Smooth muscle cell of the umbilical artery (primary cell): ENCODE measurements at places on chromosomes 16 and 17. TPM values are rescaled to one million over a fixed set of nuclear protein-coding genes. Genes with fewer than 3 reads are reported as not detected.

The SLC12A3 gene
- 0.30 TPM in 1 of 2 replicates, not detected in the other for total RNA-seq

The CACNB1 gene
- total RNA-seq, result 4.8 and 12.7 TPM in 2 replicates

The NT5C3B gene
- 35.4 and 44.5 TPM in 2 replicates for total RNA-seq

The SRR gene
- 12.7 and 17.8 TPM in 2 replicates for total RNA-seq

The GRIN2A gene
- total RNA-seq, result not detected in 2 replicates

The NOD2 gene
- under 0.01 TPM in 1 of 2 replicates, not detected in the other for total RNA-seq

The KRT12 gene
- total RNA-seq, result not detected in 2 replicates

The C16orf89 gene
- total RNA-seq, result not detected in 2 replicates

The OR1A1 gene
- total RNA-seq, result not detected in 2 replicates

The PARD6A gene
- 0.59 and 1.2 TPM in 2 replicates for total RNA-seq

The GGA2 gene
- total RNA-seq, result 30.0 and 44.7 TPM in 2 replicates

The CACNG5 gene
- not detected in 2 replicates for total RNA-seq
